ENCODE measurements at places on chromosomes 7 and 10.

DNA sequence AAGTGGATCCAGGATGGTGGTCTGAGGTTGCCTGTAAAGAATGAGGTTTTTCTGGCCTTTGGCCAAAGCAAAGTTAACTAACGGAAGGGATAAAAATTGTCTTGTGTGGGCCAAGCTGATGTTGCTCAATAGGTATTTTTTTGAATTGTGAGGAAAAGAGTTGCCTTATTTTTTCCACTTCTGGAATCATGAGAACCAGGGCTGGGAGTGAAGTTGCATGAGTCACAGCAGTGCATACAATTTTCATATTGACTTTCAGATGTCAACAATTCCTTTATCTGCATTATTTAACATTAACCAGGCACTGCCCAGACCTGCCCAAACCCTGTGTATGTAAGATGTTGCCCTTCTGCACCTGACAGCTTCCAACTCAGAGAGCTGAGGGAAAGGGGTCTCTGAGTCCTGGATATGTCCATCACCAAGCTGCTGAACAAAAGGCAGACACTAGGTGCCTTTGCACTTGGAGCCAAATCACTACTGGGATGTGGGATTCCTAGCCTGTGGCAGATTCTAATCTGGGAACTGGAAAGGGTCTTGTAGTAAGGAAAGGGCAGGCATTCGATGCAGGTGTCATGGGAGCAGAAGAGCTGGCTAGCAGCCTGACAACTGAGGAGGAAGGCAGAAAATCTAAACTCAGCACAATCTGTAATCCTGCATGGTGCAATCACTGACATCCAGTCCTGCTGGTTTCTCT is 52.3 kb upstream of the SLC35B4 start:
- DNase-seq = no peak

DNA sequence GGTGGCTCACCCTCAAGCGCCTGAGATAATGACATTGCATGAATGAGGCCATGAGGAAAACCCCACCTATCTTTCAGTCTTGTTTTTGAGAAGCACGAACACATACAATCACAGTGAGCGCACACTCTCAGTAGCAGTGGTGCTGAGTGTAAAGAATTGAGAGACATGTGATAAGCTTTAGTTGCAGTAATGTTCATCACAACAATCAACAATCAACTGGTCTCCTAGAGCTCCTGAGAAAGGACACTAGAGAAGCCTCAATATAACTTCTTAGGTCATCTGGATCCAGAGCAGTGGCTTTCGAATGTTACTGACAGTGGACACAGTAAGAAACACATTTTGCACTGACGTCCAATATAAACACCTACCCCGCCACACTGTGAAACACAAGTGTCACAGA is 12.8 kb downstream of the ERLIN1 start:
- no peak for DNase-seq

GRCh38 chr7:153065051-153065450 is 305.5 kb downstream of the ACTR3B start:
- DNase-seq = no peak

- DNase-seq = no peak
Measured at GRCh38 chr10:128963211-128964099, 503.6 kb upstream of the MGMT start.

GRCh38 chr10:97445357-97445721 is 467 bp downstream of the EXOSC1 start:
- no peak for DNase-seq

DNA sequence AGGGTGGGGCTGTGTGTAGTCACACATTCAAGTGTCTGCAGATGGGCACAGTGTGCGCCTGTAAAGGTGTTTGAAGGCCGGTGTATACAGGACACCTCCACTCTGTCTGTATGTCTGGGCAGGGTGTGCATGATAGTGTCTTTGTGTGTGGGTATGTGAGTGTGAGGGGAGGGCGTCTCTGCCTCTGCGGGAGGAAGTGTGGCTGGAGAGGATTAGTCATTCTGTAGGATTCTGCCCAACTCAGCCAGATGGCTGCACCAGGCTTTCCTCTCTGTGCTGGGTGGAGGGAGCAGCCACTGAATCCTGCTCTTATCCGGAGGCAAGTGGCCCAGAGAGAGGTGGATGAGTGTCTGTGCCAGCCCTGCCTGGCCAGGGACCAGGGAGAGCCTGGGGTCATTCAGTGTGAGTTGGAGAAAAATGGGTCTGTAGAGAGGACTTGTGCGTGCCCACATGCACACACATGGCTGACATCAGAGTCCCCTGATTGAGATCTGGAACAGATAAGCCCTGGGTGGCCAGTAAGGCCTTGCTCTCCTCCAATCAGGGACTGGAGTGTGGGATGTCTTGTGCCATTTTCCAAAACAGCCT is 1.7 kb downstream of the SFXN3 start:
- DNase-seq = peak; percentile 80

GRCh38 chr10:63143987-63144386 is 10.9 kb downstream of the NRBF2 start:
- DNase-seq = no peak

DNA sequence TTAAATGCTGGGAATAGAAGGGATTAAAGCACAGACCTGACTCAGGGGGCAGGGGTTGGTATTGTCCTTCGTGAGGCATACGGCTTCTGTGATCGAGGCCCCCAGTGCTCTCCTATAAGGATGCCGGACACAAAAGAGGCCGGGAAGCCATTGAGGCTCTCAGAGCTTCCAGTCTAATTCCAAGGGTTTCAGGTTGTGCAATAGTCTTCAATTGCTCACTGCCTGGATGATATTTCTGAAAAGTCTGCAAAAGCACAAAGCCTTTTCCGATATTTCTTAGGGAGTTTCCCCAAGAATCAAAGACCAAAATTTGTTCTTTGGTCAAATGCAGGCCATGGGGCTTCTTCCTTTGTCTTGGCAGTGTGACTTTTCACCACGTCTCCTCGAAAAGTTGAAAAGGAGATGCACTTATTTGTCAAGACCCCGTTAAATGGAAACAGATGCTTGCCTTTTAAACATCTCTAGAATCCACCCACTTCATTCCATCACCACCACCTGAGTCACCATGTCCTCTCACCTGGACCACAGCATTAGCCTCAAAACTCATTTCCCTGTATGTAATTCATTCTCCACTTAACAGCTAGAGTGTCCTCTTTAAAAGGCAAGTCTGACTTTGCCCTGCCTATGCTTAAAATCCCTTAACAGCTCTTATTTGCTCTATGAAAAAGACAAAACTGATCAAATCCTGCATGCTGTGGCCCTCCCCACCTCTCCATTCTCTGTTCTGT is 134.8 kb upstream of the NAMPT start:
- DNase-seq = no peak

- peak; percentile 99 for DNase-seq
Measured at GRCh38 chr7:2633538-2634266, 1.9 kb downstream of the TTYH3 start.

DNA sequence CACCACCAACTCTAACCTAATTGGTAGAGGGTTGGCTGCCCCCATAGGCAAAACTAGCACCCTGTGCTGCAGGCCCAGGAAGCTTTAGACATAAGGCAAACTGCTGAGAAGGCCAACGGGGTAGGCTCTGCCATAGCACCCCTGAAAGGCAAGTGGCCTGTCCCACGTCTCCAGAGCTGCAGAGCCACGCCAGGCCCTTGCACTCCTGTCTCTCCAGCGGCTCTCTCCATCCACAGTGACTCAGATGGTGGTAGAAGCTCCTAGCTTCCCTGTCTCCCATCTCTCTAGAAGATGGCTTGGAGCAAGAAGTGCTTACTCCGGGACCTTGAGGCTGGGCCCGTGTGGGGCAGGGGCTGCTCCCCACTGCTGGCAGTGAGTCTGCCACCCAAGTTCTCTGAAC is 310.6 kb upstream of the ZMIZ1 start:
- DNase-seq = no peak

DNA sequence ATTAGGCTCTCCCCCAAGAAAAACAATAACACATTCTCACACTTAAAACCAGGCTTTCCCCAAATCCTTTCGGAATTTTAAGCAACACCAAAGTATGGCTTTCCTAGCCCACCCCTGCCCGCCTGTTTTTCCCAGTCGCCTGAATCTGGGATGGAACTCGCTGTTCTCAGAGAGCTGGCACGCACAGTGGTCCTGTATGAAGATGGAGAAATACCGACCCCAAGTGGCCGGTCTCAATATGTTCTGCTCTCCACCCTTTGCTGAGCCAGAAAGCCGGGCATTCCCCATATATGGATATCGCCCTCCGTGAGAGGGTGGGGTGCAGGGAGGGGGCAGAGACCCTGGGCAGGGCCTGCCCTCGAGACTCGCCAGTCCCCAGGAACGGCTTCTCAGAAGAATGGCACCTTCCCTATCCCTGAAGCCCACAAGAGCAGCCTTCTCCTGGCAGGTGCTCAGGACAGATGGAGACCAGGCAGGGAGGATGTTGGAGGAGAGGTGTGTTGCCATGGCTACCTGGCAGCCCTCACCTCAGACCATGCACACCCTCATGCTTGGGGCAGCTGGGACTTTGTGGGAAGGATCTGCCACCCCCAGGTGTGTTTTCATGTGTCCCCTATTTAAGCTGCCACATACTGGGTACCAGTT is 3.4 kb downstream of the TACR2 start:
- peak; percentile 69 for DNase-seq

- no peak for DNase-seq
Measured at GRCh38 chr10:85045046-85045445, 716.7 kb downstream of the CCSER2 start.

GRCh38 chr10:20623546-20623945 is 273.6 kb downstream of the NEBL start:
- no peak for DNase-seq

GRCh38 chr10:95610727-95611126 is 45.8 kb downstream of the ALDH18A1 start:
- no peak for DNase-seq

- no peak for DNase-seq
Measured at GRCh38 chr7:135445690-135446089, 64.2 kb downstream of the CNOT4 start.

DNA sequence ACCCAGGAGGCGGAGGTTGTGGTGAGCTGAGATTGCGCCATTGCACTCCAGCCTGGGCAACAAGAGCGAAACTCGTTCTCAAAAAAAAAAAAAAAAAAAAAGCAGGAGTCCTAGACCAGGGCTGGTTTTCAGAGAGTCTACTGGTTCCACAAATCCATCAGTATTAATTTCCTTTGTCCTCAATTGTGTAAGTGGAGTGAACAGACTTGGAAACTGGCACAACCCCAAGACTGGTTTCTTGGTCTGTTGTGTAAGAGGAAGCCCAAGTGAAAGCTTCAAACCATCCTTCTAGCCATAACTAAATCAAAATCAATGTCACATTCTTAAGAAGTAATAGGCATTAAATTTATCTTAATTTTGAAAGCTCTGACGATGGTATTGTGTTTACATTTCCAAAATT is 213.6 kb downstream of the DGKI start:
- no peak for DNase-seq

- no peak for DNase-seq
Measured at GRCh38 chr7:94368371-94368791, 26.3 kb upstream of the COL1A2 start.

GRCh38 chr7:114190387-114190786 is 224.2 kb upstream of the FOXP2 start:
- no peak for DNase-seq

- no peak for DNase-seq
Measured at GRCh38 chr10:76787746-76788451, 849.7 kb downstream of the KCNMA1 start.

DNA sequence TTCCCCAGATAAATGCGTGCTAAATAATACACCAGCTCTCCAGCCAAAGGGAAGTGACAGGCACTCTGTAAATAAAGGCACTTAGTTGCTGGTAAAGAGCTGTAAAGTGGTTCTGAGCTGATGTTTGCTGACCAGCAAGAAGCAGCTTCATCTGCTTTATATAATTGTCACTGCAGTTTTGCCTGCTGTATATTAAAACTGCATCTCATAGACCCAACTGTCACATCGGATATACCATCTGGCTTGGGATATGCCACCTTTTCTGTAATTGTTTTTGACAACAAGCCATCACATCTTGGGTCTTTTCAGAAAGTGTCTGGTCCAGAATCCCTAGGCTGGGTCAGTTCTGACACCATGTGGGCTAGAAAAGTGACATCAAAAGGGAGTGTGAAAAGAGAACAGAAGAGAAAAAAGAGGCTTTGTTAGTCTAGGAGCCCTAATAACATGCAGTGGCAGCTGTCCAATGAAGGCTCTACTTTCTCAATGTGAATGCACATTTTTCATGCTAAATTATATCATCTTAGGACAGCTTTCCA is 697.6 kb downstream of the KCNMA1 start:
- DNase-seq = no peak

DNA sequence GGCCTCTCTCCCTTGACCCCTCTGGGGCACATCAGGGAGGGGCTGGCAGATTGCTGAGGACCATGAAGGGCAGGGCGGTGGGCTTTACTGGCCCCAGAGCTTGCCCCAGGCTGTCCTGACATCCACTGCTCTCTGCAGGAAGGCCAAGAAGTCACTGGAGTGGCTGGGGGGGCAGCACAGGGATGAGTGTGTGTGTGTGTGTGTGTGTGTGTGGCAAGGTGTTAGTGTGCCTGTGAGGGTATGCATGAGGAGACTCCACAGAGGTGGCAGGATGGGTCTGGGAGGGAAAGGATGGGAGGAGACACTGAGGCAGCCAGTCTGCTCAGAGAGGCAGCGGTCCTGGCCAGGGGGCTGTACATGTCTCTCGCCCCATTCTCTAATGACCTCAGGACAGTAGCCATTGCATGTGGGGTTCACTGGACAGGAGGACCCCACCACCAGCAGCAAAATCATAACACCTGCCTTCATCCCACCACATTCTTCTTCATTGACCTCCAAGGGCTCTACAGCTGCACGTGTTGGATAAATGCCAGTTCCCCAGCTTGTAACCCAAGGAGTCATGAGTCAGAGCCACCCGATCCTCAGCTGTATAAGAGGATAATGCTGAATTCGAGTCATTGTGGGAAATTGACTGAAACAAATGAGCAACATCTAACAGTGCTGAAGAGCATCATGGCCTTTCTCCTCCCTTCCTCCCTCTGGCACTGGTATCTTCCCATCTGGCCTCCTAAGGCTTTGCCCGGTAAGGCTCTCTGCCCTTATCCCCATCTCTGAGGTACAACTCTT is 720.5 kb downstream of the GRID1 start:
- peak; percentile 72 for DNase-seq

GRCh38 chr7:129146237-129146979 is 1.9 kb downstream of the TSPAN33 start:
- DNase-seq = no peak

- DNase-seq = no peak
Measured at GRCh38 chr10:43573250-43574000, 991 bp downstream of the ZNF239 start.

DNA sequence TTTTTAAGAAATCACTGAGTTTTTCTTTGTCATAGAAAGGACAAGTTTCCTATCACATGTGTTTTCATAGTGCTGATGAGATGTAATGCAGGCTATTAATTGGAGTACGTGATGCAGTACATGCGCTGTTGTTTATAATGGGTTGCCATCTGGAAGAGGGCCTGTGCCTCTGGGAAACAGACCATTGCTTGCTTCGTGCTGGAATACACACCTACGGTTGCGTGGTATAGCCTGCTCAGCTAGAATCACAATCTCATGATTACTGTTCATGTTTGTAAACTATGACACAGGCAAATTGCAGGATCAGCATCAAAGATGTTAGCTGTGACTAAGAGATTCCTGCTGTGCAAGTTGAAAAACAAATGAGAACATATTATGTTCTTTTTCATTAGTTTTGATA is 107.2 kb upstream of the STEAP1B start:
- no peak for DNase-seq

All from H54 (cell line).